ENCODE measurements at places on chromosomes 16 and 17.

DNA sequence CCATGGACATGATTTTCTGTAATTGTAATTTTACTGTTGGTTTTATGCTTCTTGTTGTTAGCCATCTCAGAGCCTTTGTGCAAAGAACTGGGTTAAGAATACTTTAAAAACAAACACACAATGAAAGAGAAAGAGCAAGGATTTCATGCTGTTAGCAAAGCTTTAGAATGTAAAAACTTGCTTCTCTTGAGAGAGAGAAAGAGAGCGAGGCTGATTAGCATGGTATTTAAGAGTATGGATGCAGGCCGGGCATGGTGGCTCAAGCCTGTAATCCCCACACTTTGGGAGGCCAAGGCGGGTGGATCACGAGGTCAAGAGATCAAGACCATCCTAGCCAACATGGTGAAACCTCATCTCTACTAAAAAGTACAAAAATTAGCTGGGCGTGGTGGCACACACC lies 76.2 kb downstream of the MSI2 start:
- no peak for DNase-seq

- DNase-seq: no peak
These were observed 69.8 kb upstream of the RPH3AL start for GRCh38 chr17:422196-422930.

- DNase-seq: peak; percentile 88
These were observed 2.0 kb upstream of the SCN4A start for GRCh38 chr17:63974594-63975192.

DNA sequence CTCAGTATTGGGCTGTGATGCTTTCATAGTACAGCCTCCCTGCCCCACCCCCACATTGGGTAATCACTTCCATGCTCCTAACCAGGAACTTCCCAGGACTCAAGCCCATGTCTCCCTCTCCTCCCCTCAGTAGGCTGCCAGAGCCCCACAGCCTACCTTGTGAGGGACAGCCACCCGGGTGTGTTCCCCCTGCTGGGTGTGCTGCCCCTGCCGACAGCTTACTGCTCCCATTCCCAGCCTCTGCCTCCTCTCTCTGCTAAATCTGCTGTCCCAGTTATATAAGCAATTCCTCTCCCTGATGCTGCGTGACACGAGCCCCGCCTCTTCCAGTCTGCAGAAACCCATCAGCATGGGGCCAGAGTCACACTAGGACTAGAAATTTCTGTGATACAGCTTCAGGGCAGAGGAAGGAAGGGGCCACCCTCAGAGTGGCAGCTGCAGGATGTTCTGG lies at the start of gene RSKR:
Gene RSKR (minus strand): TSS at position 255 of the 451 bp plus-strand sequence. CDS start 24 bp downstream, at position 231.
- DNase-seq: no peak

- no peak for DNase-seq
These were observed 12.4 kb downstream of the UBALD1 start for GRCh38 chr16:4602331-4602730.

DNA sequence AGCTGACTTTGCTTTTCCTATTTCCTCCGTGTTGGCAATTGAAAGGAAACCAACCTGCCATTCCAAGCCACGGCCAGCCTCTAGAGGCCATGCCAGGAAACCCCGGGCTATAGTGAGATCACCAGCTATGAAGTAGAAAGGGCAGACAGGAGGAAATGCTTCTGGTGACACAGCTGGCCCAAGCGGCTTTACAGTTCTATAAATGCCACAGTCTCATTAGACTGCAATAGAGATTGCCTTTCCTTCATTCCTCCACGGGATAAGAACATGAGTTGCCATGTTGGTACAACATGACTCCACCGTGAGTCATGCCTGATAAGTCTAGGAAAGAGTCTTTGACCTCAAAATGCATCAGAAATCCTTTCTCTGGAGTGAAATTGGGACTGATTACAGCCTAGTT lies 384.9 kb downstream of the GRIN2A start:
- peak; percentile 76 for DNase-seq

- DNase-seq: no peak
These were observed 39.2 kb downstream of the ITGAM start for GRCh38 chr16:31298958-31299357.

GRCh38 chr16:80619824-80620223 lies 79.0 kb downstream of the DYNLRB2 start:
- no peak for DNase-seq

DNA sequence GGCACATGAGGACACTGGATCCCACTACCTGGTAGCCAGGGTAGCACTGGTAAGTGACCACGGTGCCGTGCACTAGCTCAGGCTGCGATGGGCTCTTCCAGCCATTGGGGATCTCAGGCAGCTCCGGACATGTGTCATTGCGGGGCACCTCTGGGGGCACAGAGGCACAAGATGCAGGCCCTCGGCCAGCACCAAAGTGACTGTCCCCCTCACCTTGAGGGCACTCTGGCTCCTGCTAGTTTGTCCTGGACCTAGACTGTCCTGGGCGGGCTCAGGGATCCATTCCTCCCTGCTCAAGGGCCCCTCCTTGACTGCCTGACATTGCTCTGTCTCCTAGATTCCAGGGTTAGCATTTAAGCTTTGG lies 6.7 kb upstream of the PHF12 start:
- no peak for DNase-seq

- peak; percentile 88 for DNase-seq
These were observed at the start of the genes ABI3 and GNGT2 for GRCh38 chr17:49210158-49211029. Gene ABI3, plus strand, starts transcription at chr17:49210707. Its CDS starts 18 bp downstream, at chr17:49210725. Gene GNGT2, minus strand, starts transcription at chr17:49210574. Its CDS starts 3,152 bp downstream, at chr17:49207422.

- no peak for DNase-seq
These were observed 50.9 kb upstream of the MTSS2 start for GRCh38 chr16:70736465-70737376.

DNA sequence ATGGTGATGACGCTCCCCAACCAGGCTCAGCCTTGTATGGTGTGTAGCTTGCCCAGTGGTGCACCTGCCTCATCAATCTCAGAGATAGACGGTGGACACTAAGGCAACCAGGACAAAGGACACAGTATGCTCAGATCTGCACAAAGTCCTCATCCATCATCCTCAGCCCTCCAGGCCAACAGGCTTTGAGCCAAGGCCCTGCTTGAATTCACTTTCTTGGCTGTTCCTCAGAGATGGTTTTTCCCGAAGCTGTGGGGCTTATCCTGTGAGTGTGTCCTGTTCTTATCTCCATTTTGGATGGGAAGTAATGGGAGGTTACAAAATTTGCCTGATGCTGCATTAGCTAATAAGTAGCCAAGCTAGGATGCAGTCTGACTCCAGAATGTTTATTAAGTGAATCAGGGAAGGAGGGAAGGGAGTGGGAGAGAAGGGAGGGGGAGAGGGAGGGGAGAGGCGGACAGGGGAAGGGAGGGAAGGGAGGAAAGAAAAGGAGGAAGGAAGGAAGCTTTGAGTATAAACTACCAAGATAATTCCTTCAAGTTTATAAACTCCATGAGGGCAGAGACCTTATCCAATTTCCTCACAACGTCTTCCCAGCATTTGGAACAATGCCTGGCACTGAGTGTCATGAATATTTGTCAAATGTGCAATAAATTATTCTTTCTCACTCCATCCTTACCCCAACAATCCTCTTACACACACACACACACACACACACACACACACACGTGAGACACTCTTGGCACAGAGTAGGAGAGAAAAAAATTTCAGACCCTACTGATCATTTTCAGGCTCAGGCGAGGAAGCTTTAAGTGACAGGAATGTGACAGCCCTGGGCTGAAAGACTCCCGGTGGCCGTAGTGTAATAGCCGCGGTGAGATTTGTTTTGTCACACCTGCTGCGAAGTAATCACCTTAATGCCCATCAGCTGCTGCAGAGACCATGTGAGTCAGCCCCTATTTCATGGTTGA lies 84.3 kb downstream of the BMERB1 start:
- no peak for DNase-seq

DNA sequence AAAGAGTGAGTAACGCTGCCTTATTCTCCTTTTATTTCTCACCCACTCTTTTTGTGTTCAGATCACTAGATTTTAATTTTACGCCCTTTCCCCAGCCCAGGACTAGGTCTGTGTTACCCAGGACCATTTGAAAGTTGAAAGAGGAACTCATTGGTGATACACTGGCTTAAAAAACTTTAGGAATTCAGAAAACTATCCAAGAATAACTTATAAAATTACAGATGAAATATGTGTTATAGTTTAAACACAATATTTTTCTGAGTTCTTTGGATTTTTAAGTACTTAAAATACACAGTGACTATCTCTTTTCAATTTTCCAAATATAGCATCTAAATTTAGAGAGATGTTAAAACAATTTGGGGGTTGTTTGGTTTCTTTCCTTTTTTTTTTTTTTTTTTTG lies 385.2 kb downstream of the CDH13 start:
- no peak for DNase-seq

- DNase-seq: no peak
These were observed 16.6 kb downstream of the KIAA0753 start for GRCh38 chr17:6623941-6624340.

- DNase-seq: no peak
These were observed 43.2 kb upstream of the FA2H start for GRCh38 chr16:74817851-74818250.

DNA sequence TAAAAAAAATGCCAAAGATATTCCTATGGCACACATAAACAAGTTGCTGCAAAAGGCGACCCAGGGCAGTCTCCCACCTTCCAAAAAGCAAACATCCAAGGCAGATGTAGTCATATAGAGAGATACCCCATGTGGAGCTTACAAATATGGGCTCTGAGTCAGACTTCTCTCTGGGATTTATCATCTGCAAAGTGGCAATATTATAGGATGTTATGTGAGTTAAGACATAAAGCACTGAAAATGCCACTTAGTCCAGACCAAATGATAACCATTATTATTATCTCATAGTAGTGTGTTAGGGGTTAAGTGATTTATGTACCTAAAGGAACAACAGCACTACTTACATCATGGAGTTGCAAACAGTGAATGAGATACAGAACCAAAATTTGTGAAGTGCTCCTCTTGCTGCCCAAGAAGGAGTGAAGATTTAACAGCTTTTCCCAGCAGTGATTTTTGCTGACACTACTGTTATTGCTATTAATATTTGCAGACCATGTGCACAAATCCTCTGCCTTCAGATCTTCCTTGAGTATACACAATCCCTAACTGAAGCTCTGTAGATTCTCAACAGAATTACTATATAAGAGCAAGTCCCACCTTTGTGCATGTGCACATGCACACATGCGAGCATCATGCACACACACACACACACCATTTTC lies 560.0 kb upstream of the SALL1 start:
- DNase-seq: no peak

DNA sequence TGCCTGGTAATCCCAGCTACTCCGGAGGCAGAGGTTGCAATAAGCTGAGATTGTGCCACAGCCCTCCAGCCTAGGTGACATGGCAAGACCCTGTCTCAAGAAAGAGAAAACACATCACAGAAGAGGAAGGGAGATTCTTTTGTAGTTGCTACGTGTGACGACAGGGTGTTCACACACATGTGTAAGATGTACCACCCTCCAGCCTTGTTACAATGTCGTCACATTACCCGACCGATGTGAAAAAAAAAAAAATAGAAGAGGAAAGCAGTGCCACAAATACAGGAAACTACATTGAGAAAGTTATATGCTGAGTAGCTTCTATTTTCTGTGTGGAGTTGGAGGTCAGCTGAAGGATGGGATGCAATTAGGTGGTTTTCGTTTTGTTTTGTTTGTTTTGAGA lies 56.0 kb downstream of the CLUH start:
- no peak for DNase-seq

- no peak for DNase-seq
These were observed 24.4 kb upstream of the SMG1 start for GRCh38 chr16:18950469-18951185.

GRCh38 chr17:58944166-58944565 lies 162.5 kb downstream of the TRIM37 start:
- no peak for DNase-seq

GRCh38 chr16:22728167-22728836 lies 85.7 kb upstream of the HS3ST2 start:
- DNase-seq: no peak

GRCh38 chr17:73068322-73069153 lies 23.9 kb downstream of the SLC39A11 start:
- peak; percentile 85 for DNase-seq

- DNase-seq: peak; percentile 20
These were observed 287.4 kb downstream of the HAPSTR1 start for GRCh38 chr16:9378876-9379275.

DNA sequence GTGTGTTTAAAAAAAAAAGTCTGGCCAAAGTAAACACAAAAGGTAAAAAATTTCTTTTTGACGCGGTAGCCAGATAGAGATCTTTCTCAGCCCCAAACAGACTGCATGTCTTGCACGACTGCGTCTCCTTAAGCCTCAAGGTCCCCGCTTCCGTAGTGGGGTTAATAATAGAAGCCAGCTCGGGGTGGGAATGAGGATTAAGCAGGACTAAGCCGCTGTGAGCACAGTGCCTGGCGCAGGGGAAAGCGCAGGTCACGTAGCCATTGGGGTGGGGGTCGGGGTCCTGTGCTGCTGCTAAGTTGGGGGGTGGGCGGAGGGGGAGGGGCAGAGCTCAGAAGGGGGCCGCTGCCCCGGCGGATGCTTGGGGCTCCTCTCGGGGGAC lies 521 bp downstream of the GGA2 start:
- no peak for DNase-seq

- no peak for DNase-seq
These were observed 259.4 kb upstream of the AXIN2 start for GRCh38 chr17:65820811-65821210.

GRCh38 chr16:71353736-71354135 lies 4.8 kb upstream of the CALB2 start:
- DNase-seq: no peak

DNA sequence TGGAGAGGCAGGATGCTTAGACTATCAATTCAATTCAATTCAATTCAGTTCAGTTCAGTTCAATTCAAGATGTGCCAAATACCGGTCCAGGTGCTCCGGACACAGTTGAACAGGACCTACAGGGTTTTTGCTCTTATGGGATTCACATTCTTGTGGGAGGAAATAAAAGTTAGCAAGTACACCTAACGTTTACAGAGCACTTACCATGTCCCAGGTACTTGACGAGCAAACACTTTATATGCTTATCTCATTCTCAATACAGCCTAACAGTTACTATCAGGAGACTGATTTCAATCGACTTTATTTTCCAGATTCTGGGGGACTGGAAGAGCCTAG lies 467 bp upstream of the GDE1 start:
- no peak for DNase-seq

DNA sequence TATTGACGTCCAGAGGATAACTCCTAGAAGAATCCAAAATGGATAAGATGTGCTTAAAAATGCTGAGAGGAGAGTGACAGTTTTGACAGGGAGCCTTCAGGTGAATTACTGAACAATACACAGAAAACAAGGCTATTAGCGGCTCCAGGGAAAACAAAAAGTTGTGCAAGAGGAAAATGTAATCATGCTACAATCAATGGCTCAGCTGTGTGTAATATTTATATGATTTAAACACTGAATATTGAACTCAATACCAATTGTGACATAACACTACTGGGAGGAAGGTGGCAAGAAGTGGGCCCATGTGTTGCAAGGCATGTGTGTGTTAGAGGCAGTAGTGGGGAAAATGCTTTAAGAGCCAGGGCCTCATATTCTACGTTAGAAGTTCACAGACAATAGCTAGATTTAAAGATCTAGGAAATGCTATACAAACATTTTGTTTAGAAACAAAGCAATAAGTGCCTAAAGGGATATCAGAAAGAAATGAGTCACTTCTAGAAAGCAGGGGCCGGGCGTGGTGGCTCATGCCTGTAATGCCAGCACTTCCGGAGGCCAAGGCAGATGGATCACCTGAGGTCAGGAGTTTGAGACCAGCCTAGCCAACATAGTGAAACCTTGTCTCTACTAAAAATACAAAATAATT lies 253.2 kb upstream of the IRX5 start:
- DNase-seq: no peak

GRCh38 chr17:1315891-1316403 lies 36.5 kb downstream of the TRARG1 start:
- DNase-seq: no peak

GRCh38 chr16:56237451-56237930 lies 46.2 kb downstream of the GNAO1 start:
- no peak for DNase-seq

- no peak for DNase-seq
These were observed 474 bp downstream of the CLN3 start for GRCh38 chr16:28491230-28491969.

Data from HT1080 (cell line).